Activated naive CD4-positive, alpha-beta T cell treated with anti-CD3 and anti-CD28 coated beads, Interleukin-2, amount 50 U/mL, for 16 hours (primary cell): ENCODE measurements at places on chromosomes 4 and X.

- DNase-seq = peak; percentile 88
Measured at GRCh38 chrX:152941328-152942076, 43.6 kb downstream of the ZNF185 start.

GRCh38 chrX:118718737-118719136 lies 8.7 kb upstream of the IL13RA1 start:
- no peak for DNase-seq

DNA sequence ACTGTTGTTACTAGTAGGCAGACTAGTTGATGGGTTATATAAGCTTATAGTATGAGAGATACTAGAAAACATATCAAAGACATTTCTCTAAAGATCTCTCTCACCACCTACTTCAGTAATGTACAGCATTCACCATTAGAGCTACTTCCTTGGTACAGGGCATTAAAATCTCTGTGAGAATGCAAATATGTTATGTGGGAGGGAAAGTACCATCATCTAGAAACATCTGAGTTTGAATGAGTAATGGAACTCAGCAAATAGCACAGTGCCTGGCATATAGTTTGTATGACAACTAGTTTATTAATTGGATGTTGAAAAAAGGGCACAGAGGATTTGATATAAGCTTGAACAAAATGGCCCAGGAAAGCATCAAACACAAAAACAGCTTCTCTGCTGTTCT lies 211.1 kb downstream of the GLUD2 start:
- no peak for DNase-seq

- no peak for DNase-seq
Measured at GRCh38 chr4:47930971-47931804, 16.8 kb upstream of the NFXL1 start.

- DNase-seq = no peak
Measured at GRCh38 chrX:68718443-68718820, 71.0 kb downstream of the STARD8 start.

DNA sequence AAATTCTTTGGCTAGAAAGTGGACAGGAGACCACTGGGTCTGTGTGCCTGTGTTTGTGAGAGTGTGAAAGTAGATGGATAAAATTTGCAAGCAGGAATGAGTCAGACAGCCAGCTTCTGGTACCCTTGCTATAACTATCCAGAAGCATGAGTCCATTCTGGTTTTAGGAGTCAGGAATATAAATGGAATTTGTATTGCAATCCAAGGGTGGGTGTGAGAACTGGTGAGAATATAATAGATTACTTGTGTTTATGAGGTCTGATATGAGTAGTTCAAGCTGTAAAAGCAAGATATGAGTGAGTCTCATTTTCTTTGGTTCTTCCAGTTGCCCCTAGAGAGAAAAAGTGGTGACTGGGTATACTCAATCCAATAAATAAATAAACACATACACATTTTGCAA lies 212.7 kb upstream of the TAPT1 start:
- no peak for DNase-seq

- no peak for DNase-seq
Measured at GRCh38 chr4:147250062-147250461, 230.8 kb upstream of the EDNRA start.

GRCh38 chr4:18110099-18110498 lies 88.5 kb upstream of the LCORL start:
- no peak for DNase-seq

DNA sequence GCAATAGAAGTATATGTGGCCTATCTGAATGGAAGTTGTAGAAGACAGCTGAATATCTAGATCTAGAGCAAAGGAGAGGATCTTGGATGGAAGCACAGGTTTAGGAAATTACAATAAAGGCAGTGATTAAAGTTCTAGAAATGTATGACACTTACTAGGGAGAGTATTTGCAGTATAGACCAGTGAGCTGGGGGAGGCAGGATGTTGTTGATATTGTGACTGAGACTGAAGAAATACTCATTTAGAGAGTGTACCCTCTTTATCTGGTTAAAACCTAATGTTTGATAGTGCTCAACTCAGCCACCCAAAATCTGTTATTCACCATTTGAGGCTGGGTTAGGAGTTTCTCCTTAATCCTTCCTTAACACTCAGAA lies 439.5 kb downstream of the GRXCR1 start:
- no peak for DNase-seq

DNA sequence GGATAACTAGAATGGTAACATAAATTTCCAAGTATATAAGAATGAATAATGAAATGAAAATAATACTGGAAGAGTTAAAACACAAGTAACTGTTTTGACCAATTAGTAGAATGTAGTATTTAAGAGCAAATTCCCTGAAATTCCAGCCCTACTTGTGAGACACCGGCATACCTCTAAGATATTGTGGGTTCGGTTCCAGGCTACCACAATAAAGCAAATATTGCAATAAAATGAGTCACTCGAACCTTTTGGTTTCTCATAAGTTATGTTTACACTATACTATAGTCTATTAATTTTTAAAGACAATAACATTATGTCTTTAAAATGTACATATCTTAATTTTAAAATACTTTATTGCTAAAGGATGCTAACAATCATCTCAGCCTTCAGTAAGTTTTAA lies 15.2 kb upstream of the IQCM start:
- DNase-seq = no peak

DNA sequence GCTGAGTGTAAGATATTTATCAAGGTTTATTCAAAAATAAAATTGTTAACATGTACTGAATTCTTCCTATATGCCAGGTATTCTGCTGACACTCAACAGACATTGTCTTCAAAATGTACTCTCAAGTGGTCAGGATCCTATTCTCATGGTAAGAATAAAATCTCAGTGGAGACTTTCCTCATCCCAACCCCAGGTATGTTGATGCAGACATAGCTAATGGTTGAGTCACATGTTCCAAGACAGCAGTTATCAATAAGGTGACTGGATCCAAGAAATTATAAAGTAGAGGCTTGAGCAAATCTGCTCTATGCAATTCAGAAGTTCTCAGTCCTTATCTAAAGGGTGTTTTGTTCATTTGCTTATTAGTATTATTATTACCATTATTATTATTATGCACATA lies 115.2 kb upstream of the GABRA2 start:
- DNase-seq = no peak
